ENCODE measurements at places on chromosomes 11 and 22. TPM values are rescaled to one million over a fixed set of nuclear protein-coding genes. Genes with fewer than 3 reads are reported as not detected.

Gene P2RX6
- total RNA-seq, result 0.27 TPM

Gene NNMT
- total RNA-seq, result not detected

Gene DCHS1
- total RNA-seq, result 0.40 TPM

Gene BRSK2
- not detected for total RNA-seq

Gene SHANK2
- not detected for total RNA-seq

Gene JAML
- total RNA-seq, result 122 TPM

Gene MIF
- total RNA-seq, result 716 TPM

Gene OR4D5
- not detected for total RNA-seq

Gene APOBEC3F
- 27.9 TPM for total RNA-seq

Gene DDTL
- 3.3 TPM for total RNA-seq

Gene MS4A12
- not detected for total RNA-seq

Gene ASCL2
- 0.31 TPM for total RNA-seq

Gene NXPE4
- not detected for total RNA-seq

Gene SIK3
- total RNA-seq, result 39.6 TPM

Gene GP1BB
- total RNA-seq, result not detected

Gene TRIM22
- 367 TPM for total RNA-seq

Gene RGL4
- total RNA-seq, result 30.1 TPM

Gene ARFGAP2
- total RNA-seq, result 103 TPM

Gene GGT5
- total RNA-seq, result 0.10 TPM

Gene DEFB131B
- total RNA-seq, result not detected

Gene KRTAP5-7
- 0.29 TPM for total RNA-seq

Gene OR51E1
- total RNA-seq, result not detected

Gene GRIK4
- not detected for total RNA-seq

Gene KDM4E
- not detected for total RNA-seq

Gene DEUP1
- not detected for total RNA-seq

Gene PRSS23
- 0.40 TPM for total RNA-seq

Gene FOLR3
- total RNA-seq, result not detected

Gene USP2
- 0.22 TPM for total RNA-seq

Gene IMMP1L
- total RNA-seq, result 23.4 TPM

Gene TMEM86A
- total RNA-seq, result 0.42 TPM

Gene C1QTNF6
- 8.3 TPM for total RNA-seq

Gene SLC22A6
- total RNA-seq, result not detected

Gene FIBIN
- total RNA-seq, result not detected

Gene OR51A7
- total RNA-seq, result not detected

Gene CFAP300
- not detected for total RNA-seq

Gene MAJIN
- total RNA-seq, result 0.20 TPM
